ENCODE measurements at places on chromosomes 2 and 18.

- no peak for DNase-seq
Observed at GRCh38 chr18:68841301-68841700, 43.4 kb downstream of the CCDC102B start.

DNA sequence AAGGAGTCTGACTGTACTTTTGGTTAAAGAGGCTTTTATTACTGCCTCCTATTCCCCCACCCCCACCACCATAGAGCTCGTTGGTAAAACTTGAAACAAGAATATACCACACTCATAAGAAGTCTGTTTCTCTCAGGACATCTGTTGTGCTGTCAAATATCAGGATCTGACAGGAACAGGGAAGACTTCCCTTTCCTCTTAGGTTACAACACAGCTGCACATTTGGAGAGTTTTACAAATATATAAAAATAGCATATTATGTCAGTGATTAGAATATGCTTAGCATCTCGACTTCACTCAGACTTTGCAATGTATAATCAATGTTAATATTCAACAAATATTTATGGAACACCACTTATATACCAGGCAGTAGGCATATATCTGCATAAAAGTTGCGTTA lies 439.6 kb upstream of the REG3G start:
- DNase-seq = no peak

GRCh38 chr2:220893411-220893810 lies 678.7 kb downstream of the EPHA4 start:
- DNase-seq = no peak

GRCh38 chr18:22348521-22349316 lies 69.0 kb downstream of the CTAGE1 start:
- no peak for DNase-seq

GRCh38 chr2:24652265-24653182 lies 140.7 kb downstream of the PTRHD1 start:
- no peak for DNase-seq

DNA sequence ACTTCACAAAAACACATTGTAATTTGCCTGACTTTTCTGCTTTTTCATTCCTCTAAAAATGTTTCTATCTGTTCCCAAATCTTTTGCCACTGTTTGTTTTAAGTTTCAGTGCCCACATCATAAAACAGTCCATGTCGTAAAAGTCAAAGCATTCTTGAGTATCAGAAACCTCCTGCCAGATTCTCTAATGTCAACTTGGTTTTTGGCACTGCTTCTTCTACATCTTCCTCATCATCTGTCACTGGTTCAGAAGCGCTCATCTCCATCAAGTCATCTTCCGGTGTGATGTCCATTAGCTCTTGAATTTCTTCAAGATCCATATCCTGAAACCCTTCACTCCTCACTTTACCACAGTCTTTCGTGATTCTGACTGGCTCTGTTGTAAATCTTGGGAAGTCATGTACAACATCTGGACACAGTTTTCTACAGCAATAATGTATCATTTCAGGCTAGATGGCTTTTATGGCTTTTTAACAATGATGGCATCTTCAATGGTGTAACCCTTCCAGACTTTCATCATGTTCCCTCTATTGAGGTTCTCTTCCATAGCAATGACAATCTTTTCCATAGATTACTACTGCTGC lies 19.6 kb downstream of the CUL3 start:
- DNase-seq = no peak

DNA sequence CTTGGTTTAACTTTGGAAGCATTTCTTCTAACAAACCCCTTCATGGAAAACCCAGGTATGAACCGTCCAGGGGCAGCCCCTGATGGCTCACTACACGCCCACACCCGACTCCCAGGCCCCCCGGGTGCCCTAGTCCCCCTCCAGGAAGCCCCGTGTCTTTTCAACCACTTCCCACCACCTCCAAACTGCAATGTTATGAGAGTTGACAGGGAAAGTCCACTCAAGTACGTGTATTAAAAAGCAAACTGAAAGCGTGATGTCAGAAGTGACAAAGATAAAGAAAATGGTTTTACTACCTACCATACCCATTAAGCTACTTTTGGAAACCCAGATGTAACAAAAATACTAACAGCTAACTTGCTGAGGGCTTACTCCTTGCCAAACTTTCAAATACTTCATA lies 51.5 kb downstream of the L3MBTL4 start:
- no peak for DNase-seq

- no peak for DNase-seq
Observed at GRCh38 chr2:10378189-10378588, 69.9 kb downstream of the ODC1 start.
